Activated CD4-positive, CD25-positive, alpha-beta regulatory T cell treated with anti-CD3 and anti-CD28 coated beads, Interleukin-2, amount 50 U/mL, for 24 hours (primary cell): ENCODE measurements at places on chromosomes 7 and 10.

DNA sequence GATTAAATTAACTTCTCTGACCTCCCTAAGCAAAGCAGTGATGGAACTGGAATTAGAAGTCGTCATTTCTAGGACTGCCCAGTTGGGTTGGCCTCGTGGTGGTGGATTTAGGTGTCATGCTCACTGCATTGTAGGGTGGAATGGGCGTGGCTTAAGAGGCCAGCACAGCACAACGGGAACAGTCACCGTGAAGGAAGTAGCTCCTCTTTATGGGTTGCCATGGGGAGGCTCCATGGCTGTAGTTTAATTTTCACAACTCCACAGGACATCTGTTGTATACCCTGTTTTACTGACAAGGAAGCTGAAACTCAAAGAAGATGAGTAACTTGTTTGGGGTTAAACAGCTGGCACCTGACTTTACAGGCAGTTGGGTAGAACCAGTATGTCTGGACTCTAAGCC is 208.3 kb downstream of the CELF2 start:
- ATAC-seq = peak; percentile 67

- ATAC-seq = peak; percentile 85
Measured at GRCh38 chr10:96588616-96589419, 2.0 kb upstream of the TM9SF3 start.

DNA sequence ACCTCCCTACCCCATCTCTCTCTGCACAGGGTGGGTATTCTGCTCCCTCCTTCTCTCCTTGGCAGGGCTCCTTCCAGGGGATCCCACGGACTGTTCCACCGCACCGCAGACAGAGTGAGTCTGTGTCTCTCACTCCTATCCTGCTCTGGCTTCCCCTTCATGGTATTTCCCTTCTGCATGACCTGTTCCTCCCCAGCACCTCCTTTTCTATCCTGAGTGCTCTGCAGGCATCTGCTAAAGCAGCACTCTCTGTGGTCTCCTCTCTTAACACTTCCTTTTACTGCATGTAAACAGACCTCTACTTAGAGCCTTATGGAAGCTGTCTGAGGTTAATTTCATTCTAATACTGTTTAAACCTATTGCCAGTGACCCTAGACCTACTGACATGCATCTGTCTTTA is 171.5 kb downstream of the CCSER2 start:
- ATAC-seq = no peak

GRCh38 chr10:77685432-77685831 is 47.8 kb upstream of the KCNMA1 start:
- ATAC-seq = no peak

DNA sequence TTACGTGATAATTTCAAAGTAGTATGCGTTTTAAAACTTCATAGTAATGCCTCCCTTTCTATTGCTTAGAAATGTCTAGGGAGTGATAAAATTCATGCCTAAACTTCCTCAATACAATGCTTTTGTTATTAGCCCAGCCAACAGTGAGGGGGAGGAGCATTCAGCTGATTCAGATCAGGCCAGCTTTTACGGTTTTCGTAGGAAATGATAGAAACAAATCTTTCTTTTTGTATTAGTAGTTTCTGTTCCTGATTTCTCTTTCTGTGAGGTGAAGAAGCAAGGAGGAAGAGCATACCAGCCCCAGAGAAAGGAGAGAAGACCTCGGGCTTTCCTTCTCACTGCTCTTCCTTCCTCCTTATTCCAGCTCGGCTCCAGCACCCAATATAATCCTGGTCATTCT is 35.2 kb upstream of the ITPRID1 start:
- no peak for ATAC-seq

DNA sequence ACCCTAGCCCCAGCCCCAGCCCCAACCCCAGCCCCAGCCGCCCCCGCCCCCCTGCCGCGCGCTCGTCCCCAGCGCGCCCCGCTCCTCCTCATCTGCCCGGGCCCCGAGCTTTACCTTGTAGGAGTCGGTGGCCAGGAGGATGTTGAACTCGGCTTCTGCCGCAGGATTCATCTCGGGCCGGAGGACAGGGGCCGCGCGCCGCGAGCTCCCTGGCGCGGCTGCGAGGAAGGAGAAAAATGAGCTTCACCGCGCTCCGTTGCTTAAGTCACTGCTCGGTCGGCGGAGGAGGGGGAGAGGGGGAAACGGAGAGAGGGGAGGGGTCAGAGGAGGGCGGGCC is at the start of gene NAMPT:
Gene NAMPT (minus strand): TSS at position 270 of the 337 bp plus-strand sequence. CDS start 99 bp downstream, at position 171.
- no peak for ATAC-seq
